ENCODE measurements at places on chromosomes 3 and 15. TPM values are rescaled to one million over a fixed set of nuclear protein-coding genes. Genes with fewer than 3 reads are reported as not detected.
A peak's percentile ranks its signal among the peaks of the same experiment; 100 is the strongest.

GRCh38 chr3:150543128-150543527 lies 3.2 kb downstream of the SERP1 start:
- no peaks in the 10 kb centered on the region for H3K27me3 ChIP-seq
- peaks cover 43% of the 10 kb centered on the region for H3K36me3 ChIP-seq
- H3K4me1 ChIP-seq = peaks cover 35% of the 10 kb centered on the region

Gene KLF15
- 0.11 TPM for total RNA-seq

- peaks cover 48% of the 10 kb centered on the region for H3K36me3 ChIP-seq
- H3K27ac ChIP-seq = peak overlapping the region; percentile 93
- no peak for DNase-seq
- peaks cover 49% of the 10 kb centered on the region for H3K4me1 ChIP-seq
- no peak overlapping the region for H3K4me3 ChIP-seq
- no peaks in the 10 kb centered on the region for H3K27me3 ChIP-seq
Measured at GRCh38 chr3:4776399-4776979, 202.7 kb upstream of the BHLHE40 start.

Gene CKMT1A
- 0.38 TPM for total RNA-seq

Gene RRP9
- 40.0 TPM for total RNA-seq
